ENCODE measurements at places on chromosomes 2 and 18.
A peak's percentile ranks its signal among the peaks of the same experiment; 100 is the strongest.

DNA sequence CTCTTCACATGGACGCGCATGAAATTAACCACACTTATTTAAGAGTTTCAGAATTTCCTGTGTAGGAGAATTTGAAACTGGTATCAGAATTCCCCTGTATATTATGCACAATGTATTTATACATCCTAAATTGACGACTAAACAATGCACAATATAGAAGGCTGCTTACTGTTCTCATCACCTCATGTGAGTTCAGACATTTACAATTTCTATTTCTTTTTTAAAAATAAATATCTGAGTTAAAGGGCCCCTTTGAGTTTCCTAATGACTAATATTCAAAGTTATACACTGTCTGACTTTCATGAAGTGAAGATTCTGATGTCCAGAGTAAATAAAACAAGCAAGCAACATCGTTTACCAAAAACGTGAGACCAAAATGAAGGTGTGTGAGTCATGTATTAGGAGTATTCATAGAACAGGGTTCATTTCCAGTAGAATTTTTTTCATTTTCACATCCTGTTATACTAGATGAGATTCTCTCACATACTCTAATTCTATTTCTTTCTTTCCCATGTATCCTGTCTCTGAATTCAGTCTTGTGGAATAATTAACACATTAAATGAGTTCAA lies 406.2 kb downstream of the NUP35 start:
- DNase-seq = no peak

- no peak for DNase-seq
Measured at GRCh38 chr2:212644195-212644837, 105.7 kb upstream of the ERBB4 start.

DNA sequence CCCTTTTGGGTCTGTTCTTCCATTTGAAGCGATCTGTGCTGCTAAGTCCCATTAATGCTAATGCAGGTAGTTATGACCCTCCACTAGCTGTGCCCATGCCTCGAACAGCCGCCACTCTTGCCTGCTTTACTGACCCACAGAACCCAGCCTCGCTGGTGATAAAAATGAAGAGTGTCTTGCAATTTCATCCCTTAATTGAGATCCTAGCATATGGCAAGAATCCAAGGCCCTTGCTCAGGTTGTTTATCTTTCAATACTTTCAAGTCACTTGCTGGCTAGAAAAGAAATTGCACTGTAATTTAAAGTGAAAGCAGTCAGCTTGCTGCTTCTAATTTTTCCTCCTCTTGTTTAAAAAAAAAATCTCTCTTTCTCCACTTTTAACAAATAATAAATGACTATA lies 73.6 kb downstream of the ZNF521 start:
- DNase-seq = no peak

DNA sequence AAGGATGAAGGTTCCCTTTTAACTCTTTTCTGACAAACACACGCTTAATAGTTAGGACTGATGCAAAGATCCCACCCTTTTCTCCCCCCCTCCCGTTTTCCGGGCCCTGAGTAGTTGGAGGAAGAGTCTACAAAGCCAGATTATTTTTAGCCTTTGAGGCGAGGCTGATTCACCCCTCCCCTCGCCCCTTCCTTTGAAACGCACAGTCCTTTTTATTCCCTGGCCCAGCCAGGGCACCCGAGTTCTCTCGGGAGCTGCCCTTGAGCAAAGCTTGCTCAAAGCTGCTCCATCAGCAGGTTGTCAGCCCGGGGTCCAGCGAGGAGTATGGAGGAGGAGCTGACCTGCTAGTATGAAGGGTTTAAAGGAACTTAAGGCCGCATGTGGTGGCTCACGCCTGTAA lies 47.1 kb upstream of the SPRED2 start:
- no peak for DNase-seq

- DNase-seq = no peak
Measured at GRCh38 chr2:237064203-237065070, 21.3 kb upstream of the COPS8 start.

- no peak for DNase-seq
Measured at GRCh38 chr2:234611209-234611608, 114.3 kb upstream of the ARL4C start.

DNA sequence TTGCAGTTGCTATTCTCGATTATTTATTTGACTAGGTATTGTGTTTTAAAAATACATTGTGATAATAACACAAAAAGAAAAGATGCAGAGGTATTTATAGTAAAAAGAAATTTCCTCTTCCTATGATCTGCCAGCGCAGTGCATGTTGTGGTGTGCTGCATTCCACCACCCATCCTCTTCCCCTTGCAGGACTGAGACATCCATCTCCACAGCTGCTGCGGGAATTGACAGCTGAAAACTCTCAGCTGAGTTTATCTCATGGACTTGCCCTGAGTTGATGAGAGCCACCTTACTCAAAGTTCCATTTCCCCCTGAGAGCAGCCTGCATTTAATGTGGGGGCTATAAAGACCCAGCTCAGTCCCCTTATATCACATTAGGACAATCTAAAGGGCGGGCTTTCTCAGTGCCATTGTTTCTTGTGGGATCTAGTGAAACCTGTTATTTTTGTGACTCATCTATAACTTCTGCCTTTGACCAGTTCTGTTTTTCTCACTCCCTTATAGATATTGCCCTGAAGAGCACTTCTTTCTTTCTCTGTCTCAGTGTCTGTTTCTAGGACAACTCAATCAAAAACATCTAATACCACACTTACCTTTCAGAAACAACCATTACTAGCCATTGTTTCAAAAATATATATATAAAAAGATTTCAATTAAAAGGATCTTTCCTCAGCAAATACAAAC lies 698.5 kb downstream of the NR4A2 start:
- DNase-seq = no peak

- no peak for DNase-seq
Measured at GRCh38 chr2:207255565-207256470, 90.1 kb upstream of the KLF7 start.

- DNase-seq = no peak
Measured at GRCh38 chr2:173568054-173568453, 213.4 kb downstream of the CDCA7 start.

- peak; percentile 23 for DNase-seq
Measured at GRCh38 chr18:32271672-32272208, 81.9 kb downstream of the MEP1B start.

DNA sequence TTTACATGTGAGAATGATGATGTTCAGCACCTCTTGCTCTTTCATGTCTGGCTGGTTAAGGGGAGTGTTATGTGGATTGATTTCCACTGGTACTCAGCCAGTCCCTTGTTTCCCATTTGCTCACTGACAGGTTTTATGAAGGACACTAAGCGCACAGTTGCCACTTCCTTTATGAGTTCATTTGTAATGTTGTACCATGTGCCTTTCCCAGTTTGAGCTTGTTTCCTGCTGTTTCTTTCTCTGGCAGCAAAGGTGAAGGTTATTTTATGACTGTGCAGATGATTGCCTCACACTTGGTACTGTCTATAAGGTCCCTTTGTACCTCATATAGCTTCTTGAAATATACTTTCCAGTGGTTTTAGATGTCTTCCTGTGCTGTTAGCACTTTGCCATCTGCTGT lies 1700.5 kb upstream of the TMEFF2 start:
- no peak for DNase-seq

GRCh38 chr2:152344579-152345195 lies 9.7 kb downstream of the FMNL2 start:
- DNase-seq = no peak

DNA sequence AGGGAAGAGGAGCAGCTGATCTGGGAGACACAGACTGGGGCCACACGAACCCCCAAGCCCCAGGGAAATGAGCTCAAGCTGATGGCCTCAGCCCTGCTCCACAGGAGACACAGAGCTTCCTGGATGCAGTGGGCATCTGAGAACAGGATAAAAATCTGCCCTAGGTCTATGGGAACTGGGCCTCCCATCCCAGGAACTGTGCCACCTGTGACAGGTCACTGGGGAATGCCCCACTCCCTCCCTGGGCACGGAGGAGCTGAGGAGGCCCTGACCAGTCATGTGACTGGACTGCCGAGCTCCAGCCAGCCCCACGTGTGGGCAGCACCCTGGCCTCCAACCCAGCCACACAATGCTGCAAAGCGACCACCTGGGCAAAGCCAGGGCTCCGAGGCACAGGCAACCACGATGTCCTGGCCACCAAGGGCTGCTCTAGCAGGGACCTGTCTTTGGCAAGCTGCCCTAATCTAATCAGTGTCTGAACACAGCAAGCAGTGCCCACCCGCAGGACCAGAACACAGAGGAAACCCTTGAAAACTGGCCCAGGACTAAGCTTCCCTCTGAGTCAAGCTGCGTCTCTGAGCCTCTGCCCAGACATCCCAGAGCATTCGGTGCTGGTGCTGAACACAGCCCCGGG lies 57.8 kb upstream of the ID2 start:
- no peak for DNase-seq

DNA sequence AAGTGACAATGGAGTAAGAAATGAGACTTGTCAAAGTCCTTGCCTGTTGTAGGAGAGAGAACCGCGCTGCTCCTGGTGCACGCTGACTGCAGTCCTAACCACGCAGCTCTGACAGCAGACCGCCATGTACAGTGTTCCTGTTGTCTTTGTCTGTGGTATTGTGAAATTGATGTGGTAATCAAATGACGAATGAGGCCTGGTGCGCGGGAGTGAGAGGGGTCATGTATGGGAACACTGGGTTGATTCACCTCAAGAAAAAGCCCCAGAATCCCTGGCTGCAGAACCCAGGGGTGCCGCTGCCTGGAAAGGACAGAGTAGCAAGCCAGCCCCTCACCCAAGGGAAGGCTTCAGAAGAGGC lies 64.0 kb downstream of the INPP4A start:
- DNase-seq = no peak

DNA sequence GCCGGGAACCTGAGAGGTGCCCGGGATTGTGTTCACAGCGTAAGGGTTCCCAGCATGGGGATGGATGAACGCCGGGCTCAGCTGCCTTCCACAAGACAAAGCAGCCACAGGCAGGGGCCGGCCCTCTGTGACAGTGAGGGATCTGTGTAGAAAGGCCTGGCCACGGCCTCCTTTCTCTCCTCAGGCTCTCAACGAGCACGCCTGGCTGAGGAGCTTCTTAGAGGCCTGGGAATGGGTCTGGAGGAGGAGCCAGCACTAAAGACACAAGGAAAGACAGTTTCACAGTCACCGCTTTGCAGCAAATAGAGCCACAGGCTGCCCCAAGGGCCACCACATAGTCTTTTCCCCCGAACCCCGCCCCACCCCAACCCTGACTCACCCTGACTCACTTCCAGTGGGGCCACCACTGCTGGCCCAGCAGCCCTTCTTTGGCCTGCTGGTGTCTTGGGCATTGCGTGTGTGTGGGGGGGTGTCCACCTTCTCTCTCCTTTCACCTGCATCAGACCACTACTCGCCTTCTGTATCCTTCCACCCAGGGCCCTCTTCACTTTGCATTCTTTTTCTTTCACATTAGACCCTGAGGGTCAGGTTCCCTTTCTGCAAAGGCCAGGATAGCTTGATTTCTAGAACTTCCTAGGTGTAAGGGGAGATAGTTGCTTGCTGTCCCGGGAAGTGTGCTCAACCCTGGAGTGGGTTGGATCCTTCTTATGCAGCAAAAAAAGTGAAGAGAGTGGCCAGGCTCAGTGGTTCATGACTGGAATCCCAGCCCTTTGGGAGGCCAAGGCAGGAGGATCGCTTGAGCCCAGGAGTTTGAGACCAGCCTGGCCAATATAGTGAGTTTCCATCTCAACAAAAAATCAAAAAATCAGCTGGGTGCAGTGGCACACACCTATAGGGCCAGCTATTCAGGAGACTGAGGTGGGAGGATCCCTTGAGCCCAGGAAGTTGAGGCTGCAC lies 19.3 kb upstream of the HPCAL1 start:
- no peak for DNase-seq

GRCh38 chr18:44520981-44521667 lies 159.6 kb upstream of the SETBP1 start:
- no peak for DNase-seq

DNA sequence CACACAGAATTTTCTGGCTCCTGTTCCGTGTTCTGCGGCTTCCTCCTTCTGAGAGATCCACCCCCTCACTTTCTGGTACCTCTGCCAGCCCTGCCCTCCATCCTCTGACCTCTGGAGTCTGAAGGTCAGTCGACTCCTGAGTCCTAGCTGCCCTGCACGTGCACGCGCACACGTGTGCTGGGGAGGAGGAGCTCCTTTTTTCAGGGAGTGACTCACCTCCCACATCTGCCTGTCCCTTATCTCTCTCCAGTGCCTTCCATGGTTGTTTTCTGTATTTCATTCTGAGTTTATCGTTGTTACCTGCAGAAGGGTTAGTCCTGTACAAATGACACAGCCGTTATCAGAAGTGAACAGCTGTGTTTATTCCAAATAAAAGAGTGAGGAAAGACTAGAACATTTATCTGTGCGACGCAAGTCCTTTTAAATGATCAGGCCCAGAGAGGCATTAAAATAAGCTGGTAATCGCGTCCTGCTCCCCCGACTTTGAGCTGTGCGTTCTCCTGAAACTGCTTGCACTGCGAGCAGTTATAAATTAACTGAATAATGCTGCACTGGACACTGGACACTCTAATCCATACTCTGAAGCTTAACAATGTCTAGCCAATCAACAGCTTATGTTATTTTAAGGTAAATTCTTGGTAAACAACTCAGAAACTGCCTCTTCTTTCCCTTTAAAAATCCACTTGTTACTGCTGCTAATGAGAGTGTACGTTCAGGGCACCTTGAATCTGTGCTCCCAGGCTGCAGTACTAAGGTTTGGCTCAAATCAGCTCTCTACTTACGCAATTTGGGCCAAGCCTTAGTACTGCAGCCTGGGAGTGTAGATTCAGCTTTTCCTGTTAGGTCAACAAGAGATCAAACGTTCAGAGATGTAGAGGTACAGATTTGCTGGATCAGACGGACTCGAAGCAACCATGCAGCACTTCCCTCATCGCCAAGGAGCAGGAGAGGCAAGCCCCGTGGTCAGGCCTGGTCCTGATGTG lies 72.5 kb downstream of the GALR1 start:
- DNase-seq = no peak

- no peak for DNase-seq
Measured at GRCh38 chr2:71452565-71452964, 796 bp upstream of the DYSF start.

DNA sequence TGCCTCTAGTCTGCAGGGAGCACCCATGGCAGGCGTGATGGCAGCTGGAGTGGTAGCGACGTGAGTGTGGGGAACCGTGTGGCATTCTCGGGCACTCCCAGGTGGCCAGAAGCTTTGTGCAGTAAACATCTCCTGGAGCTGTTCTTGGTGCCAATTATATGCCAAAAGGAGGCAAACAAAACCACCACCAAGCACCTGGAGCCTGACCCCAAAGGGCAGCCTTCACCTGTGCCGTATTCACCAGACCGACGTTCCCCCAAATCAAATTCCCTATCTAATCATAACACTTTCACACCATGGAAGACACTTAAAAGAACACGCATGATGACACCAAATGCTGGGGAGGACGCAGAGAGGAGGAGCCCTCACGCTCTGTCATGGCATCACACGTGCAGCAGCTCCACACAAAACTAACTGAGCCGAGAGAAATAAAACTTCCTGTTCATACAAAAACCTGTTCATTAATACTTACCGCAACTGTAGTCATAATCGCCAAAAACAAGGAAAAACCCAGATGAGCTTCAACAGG lies 123.6 kb downstream of the EIPR1 start:
- no peak for DNase-seq

GRCh38 chr2:241891315-241891987 lies 21.9 kb downstream of the RTP5 start:
- no peak for DNase-seq

- DNase-seq = no peak
Measured at GRCh38 chr2:228658998-228659397, 477.5 kb upstream of the SPHKAP start.

GRCh38 chr2:230412846-230413245 lies 3.2 kb upstream of the SP100 start:
- no peak for DNase-seq

- no peak for DNase-seq
Measured at GRCh38 chr2:135926605-135927004, 50.4 kb upstream of the MCM6 start.

All from GM19239 (cell line).